Body of pancreas (tissue), 4 donors: ENCODE measurements at places on chromosomes 7 and 10.

GRCh38 chr7:77427996-77428603 lies 12.0 kb upstream of the GSAP start:
- peak; percentile 30 for DNase-seq

DNA sequence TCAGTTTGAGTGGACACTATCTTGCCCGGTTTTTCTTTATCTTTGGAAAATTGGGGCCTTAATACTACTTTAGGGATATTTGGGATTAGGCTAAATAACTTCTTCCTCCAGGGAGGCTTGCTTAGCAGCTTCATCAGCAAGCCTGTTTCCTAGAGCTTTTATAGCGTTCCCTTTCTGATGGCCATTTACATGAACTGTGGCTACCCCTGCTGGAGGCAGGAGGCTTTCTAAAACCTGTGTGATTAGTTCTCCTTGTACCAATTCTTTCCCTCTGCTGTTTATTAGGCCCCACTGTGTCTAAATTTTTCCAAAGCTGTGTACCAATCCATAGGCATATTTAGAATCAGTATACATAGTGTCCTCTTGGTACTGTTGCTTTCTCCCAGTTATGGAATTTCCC lies 61.7 kb upstream of the CNTNAP2 start:
- no peak for DNase-seq

- no peak for DNase-seq
Measured at GRCh38 chr10:34704526-34705184, 110.4 kb downstream of the PARD3 start.

DNA sequence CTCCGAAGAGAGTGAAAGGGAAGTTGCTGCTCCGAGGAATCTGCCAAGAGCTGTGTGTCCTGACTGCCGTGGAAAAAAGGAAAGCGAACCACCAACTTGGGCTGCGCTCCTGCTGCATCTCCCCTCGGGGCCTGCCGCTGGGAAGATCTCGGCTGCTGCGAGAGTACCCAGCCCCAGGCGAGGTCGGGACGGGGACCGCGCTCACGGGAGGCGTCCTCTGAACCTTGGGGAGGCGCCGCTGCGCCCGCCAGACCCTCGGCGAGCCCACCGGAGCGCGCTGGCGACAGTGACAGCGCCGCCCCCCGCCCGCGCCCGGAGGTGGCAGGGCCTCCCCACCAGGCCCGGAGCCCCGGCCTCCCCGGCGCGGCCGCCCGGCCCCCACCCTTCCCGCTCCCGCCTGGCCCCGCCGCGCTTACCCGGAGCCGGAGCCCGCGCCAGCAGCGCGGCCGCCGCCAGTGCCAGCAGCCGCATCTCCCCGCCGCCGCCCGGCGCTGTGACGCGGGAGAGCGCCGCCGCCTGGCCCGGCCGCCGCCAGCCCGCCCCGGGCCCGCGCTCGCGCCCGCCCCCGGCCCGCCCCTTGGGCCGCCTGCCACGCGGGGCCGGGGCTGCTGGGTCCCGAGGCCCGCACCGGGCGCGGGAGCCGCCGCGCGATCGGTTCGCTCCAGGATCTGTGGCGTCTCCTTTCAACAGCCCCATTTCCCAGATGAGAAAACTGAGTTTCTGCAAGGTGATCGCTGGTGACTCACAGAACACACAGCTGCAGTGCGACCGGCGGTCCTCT lies at the start of gene VSTM4:
Gene VSTM4, minus strand, starts transcription at position 508 of the 781 bp plus-strand sequence. Its CDS starts 37 bp downstream, at position 471.
- no peak for DNase-seq

- DNase-seq: no peak
Measured at GRCh38 chr10:119095640-119096039, 8.3 kb upstream of the DENND10 start.

GRCh38 chr10:28332726-28333125 lies 29.9 kb upstream of the MPP7 start:
- no peak for DNase-seq

DNA sequence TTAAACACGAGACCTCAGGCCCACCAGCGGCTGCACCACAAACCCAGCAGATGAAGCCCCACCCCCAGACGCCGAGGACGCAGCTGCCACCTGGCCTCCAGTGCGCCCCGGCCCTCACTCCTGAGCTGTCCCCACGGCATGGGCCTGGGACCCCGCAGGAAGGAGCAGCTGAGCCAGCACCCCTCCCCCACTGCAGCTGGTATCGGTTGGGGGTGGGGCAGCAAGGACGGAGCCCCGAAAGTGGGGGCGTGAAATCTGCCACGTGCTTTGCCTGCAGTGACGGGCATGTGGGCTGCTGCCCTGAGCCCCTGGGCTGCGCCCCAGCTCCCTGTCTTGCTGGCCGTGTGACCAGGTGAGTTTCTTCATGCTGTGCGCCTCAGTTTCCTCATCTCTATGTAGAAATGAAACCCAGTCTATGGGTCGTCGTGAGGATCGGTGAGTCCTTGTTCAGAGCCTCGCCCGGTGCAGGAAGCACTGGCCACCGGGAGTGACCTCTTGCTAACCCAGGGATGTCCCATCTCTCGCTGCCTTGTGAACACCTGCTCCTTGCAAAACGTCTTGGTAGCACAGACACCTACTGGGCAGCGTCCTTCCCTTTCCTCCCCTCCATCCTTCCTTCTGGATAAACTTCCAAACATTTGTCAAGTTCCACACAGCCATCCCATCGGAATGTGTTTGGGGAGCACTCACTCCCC lies 32.0 kb downstream of the CFAP46 start:
- no peak for DNase-seq

DNA sequence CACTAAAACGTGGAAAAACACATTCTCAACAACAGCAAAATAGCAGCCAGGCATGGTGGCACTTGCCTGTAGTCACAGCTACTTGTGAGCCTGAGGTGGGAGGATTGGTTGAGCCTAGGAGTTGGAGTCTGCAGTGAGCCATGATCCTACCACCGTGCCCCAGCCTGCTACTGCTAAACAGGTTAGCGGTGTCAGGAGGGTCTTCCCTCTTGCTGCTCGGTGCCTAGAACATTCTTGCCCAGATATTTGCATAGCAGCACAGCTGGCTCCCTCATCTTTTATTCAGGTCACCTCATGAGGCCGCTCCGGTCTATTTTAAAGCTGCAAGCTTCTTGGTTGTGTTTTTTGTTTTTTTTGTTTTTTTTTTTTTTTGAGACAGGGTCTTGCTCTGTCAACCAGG lies 2.9 kb upstream of the RABGEF1 start:
- no peak for DNase-seq

- DNase-seq: no peak
Measured at GRCh38 chr10:48333856-48334255, 27.4 kb downstream of the MAPK8 start.

- no peak for DNase-seq
Measured at GRCh38 chr7:128350708-128351295, 7.1 kb upstream of the RBM28 start.

- DNase-seq: peak; percentile 27
Measured at GRCh38 chr10:113091920-113092319, 141.9 kb downstream of the TCF7L2 start.

DNA sequence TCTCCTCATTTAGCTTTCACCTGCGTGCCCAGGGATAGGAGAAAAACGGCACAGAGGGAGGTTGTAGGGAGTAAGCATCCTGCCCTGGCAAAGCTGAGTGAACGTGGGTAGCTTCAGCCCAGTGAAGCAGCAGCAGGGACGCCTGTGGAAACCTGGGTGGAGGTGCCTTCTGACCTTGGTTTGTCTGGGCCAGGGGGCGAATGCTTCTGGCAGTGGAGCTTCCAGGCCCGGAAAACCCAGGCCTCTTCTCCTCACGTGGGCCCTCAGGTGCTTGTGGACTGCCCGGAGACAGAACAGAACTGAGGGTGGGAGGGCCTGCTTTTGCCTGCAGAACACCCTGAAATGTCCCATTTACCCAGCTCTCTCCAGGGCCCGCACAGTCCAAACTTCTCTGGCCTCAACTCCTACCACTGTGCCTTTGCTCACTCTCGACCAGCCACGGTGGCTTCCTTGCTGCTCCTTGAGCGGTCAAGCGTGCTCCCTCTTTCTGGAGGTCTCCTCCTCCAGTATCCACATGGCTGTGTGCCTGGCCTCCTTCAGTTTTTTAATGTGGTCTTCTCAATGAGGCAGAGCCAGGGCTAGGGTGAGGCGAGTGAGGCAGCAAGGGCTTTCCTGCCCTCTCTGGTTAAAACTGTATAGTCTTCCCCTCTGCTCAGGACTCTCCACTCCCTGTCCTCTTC lies 62.4 kb downstream of the TMEM209 start:
- no peak for DNase-seq

- no peak for DNase-seq
Measured at GRCh38 chr10:110903280-110904278, 15.4 kb downstream of the BBIP1 start.

DNA sequence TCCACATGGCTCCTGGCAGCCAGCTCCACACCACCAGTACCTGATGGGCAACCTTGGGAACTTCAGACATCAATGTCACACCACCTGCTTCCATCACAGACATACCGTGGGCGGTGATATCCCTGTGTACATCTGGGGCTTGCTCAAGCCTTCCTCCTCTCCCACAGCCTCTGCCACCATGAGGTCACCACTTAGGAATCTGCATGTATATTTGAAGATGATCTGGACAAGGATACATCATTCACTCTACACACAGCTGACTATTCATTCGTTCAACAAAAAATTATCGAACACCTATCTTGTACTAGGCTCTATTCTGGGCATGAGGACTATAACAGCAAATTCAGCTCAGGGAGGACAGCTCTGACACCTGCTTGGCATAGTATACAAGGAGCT lies 6.8 kb downstream of the DLG5 start:
- no peak for DNase-seq

DNA sequence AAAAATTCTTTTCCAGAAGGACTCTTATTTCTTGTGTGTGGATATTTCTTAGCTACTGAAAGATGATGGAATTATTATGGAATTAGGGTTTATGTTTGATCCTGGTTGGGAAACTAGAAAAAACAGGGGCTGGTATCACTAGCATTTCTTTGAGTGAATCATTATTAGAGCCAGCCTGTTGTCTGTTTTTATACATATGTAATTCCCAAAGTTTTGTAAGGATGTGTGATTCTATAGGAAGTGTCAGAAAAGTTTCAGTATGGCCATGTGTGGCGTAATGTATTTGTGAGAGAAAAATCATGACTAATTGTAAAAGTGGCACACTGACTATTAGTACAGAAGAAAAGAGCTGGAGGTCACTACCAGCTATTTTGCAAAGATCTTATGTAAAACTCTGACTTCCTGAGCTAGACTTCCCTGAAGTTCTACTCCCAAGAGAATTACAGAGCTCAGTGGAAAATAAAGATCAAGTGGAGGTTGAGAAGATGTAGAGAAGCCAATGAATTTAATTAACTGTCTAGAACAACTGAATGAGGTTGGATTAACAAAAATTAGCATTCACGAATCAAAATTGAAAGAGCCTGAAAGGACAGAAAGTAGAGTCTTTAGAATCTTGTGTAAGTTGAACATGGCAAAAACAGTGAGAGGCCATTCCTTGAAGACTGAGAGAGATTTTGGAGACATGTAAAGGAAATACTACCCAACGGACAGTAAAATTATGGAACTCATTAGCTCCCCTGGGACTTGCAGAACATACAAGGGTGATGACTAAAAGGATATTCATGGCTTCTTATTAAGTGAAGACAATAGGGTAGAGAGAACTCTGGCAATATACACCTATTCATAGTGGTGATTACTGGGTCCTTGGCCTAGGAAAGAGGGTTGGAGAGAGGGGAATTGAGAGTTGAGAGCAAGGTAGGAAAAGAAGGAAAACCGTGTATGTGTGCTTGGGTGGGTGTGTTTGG lies 12.5 kb downstream of the ZNF365 start:
- DNase-seq: no peak

GRCh38 chr10:62707810-62708209 lies 96.7 kb upstream of the ADO start:
- DNase-seq: no peak

DNA sequence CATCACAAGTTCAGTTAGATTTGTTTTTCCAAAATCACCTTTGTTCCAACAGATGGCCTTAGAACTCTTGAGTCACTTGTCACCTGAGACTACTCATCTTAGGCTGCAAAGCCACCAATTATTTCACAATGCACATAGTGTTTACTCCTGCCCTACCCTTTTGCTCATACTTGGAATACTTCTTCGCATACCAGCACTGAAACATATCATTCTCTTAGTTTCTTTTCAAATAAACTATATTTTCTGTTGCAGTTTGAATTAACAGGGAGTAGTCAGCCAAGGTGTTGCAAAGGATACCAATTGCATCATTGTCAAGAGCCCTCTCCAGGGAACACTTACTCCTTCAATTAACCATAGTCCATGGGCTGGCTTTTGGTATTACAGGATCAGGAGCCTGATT lies 71.0 kb downstream of the CASD1 start:
- no peak for DNase-seq

GRCh38 chr7:78734626-78735025 lies 718.8 kb downstream of the MAGI2 start:
- no peak for DNase-seq

GRCh38 chr10:79405221-79405994 lies 40.0 kb downstream of the ZCCHC24 start:
- DNase-seq: no peak

- DNase-seq: no peak
Measured at GRCh38 chr7:1559626-1560590, 3.9 kb upstream of the TMEM184A start.

- DNase-seq: no peak
Measured at GRCh38 chr10:123395906-123396305, 241.7 kb downstream of the BUB3 start.

GRCh38 chr10:77529050-77529576 lies 108.5 kb downstream of the KCNMA1 start:
- DNase-seq: no peak
